Foreskin keratinocyte (primary cell): ENCODE measurements at places on chromosomes 2 and 18.
A peak's percentile ranks its signal among the peaks of the same experiment; 100 is the strongest.

DNA sequence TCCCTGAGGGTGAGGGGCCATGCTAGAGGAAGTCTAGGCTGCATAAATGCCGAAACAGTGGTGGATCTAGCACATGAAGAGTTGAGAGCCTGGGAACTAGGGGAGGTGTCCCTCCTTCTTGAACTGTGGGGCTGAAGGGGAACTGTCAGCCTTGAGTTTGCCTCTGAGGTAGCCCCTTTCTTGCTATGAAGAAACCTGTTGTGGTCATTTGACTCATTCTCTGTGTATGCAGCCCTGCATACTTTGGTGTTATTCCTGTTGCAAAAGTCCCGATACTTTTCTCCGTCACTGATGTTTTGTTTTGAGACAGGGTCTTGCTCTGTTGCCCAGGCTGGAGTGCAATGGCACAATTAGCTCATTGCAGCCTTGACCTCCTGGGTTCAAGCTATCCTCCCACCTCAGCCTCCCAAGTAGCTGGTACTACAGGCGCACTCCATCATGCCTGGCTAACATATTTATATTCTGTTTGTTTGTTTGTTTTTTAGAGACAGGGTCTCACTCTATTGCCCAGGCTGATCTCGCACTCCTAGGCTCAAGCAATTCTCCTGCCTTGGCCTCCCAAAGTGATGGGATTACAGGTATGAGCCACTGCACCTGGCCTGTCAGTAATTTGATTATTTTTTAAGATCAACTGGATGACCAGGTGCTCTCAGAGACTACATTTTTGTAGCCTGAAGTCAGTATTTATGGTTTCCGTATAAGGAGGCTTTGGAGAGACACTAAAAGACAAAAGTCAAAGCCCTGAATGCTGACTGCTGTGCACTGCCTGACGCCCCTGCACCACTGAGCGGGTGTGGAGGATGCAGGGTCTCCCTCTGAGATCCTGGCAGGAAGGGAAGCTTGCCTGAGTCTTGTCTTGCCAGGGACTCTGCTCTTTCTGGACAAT lies 126.0 kb upstream of the MSH6 start:
- DNase-seq = peak; percentile 66

DNA sequence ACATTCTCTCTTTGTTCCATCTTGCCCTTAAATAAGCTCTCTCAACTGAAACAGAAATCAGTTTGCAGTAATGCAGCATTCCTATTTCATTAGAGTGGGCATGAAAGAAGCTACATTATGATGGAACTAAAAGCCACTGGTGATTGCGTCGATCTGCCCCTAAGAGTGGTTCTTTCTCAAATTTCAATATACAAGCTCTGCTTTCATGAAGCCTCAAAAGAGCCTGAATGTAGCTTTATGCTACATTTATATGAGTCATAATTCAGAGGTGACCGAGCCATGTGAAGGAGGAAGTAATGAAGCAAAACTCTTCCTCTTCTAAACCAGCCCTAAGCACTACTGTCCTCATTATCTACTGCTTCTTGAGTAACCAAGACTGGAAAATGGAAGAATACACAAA lies 64.8 kb upstream of the CYTIP start:
- DNase-seq = no peak

- peak; percentile 49 for DNase-seq
These were observed 273.3 kb upstream of the TCF4 start for GRCh38 chr18:55861266-55861665.

DNA sequence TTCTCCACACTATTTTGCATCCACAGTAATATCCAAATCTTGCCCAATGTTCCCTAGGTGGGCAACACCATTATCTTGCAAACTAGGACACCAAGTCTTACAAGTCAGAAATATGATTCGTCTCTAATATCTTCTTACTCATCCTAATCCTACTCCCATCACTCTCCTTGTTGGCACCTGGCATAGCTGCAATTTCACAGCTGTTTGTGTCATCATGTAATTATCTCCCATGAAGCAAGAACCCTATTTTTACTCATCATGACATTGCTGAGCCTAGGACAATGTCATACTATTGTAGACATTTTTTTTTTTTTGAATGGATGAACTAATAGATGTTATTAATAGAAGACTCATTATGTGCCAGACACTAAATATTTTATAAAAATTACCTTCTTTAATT lies 91.3 kb upstream of the CCDC141 start:
- peak; percentile 21 for DNase-seq

- peak; percentile 93 for DNase-seq
These were observed 2.7 kb upstream of the GKN1 start for GRCh38 chr2:68971591-68972231.
